Tibial nerve (tissue), 4 donors: ENCODE measurements at places on chromosomes 4 and X.

DNA sequence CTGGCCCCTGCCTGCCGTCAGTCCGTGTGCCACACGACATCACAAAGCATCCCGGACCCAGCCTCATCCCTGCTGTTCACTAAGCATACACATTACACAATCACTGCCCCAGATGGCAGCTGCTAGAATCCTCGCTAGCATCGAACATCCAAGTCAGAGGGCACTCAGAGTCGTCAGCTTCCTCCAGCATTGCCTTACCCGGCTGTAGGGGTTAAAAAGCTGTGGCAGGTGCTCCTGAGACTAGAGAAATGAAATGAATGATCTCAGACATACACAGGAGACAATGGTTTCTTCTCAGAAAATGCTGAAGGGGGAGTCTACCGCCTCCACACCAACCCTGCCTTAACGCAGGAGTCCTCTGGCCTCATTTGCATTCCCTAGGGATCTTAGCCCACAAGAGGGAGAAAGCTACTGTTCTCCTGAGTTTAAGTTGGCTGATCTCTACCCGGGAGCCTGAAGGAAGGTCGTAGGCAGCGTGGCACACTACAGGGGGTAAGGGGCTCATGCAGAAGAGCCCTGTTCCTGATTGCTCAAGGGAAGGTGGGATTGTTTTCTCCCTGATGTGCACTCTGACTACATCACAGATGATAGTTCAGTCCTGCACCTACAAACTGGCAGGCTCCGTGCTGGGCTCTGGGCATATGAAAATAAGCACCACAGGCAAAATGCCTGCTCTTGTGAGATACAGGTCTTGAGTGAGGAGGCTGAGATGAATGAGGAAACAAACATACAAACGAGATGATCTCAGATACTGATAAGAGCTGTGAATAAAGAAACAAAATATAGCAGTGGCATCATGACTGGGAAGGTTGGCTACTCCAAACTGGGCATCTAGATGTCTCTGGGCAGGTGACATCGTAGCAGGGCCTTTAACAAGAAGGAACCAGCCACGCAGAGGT is 2.6 kb upstream of the KIAA0232 start:
- H3K4me1 ChIP-seq = peaks cover 8% of the 10 kb centered on the region
- no peak overlapping the region for H3K27ac ChIP-seq
- no peak overlapping the region for H3K4me3 ChIP-seq

- H3K4me1 ChIP-seq = no peaks in the 10 kb centered on the region
- no peaks in the 10 kb centered on the region for H3K36me3 ChIP-seq
Observed at GRCh38 chrX:87397103-87397886, 120.3 kb upstream of the KLHL4 start.

DNA sequence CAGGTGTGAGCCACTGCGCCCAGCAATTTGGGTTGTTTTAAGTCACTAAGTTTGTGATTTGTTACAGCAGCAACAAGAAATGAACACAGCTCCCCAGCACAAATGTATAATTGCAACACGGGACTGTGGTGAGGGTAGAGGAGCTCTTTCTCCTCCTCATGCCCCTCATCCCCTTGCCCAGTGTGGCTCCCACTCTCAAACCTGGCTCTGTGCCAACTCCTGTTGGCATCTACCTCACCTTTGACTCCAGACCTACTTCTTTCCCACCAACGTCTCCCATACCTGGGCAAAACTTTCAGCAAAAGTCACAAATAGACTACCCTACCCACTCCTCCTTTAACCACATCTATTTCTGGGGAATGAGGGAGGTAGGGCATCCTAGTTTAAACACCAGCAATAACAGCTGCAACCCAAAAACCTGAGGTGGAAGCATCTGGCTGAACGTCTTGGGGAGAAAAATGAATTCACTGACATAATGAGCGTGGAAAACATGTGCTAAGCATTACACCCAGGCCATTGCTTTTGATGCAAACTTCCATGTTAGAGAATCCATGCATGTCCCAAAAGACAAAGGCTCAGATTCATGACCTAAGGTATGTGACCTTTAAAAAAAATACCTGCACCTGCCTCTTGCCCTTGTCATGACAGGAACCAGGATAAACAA is 19.2 kb downstream of the LNX1 start:
- no peaks in the 10 kb centered on the region for H3K27me3 ChIP-seq
- H3K4me1 ChIP-seq = no peaks in the 10 kb centered on the region
- no peaks in the 10 kb centered on the region for H3K36me3 ChIP-seq
- H3K4me3 ChIP-seq = no peak overlapping the region
- DNase-seq = no peak

DNA sequence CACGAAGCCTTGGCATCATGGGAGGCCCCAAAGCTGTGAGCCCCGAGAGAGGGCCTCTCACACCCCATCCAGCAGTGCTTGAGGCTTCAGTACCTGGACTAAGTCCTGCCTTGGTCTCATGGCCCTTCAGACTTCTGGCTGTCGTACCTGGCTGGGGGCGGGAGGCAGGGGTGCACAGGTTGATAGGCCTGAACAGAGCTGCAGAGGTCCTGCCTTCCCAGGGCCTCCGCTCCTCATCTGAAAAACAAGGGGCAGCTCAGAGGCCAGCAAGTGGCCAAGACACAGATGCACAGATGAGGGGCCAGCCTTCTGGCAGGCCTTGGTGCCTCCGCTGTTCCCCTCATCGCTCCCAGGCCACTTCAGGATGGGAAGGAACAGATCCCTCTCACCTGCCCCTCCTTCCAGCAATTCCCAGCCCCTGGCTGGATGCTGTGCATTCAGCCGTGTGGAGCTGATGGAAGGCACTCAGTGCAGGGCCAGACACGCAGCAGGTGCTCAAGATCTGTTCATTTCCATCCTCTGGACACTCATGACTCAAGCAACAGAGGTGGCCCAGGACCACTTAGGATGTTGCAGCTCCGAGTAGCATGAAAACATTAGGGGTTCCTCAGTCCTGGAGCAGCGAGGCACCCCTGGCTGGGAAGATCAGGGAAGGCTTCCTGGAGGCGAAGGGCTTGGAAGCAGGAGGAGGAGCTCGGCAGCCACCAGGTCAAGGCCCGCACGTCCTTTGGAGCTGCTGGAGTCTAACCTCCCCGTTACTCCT is 1.4 kb downstream of the ZNF185 start:
- no peaks in the 10 kb centered on the region for H3K4me1 ChIP-seq
- DNase-seq = no peak
- no peak overlapping the region for H3K4me3 ChIP-seq
- no peak overlapping the region for H3K27ac ChIP-seq
- no peaks in the 10 kb centered on the region for H3K27me3 ChIP-seq

DNA sequence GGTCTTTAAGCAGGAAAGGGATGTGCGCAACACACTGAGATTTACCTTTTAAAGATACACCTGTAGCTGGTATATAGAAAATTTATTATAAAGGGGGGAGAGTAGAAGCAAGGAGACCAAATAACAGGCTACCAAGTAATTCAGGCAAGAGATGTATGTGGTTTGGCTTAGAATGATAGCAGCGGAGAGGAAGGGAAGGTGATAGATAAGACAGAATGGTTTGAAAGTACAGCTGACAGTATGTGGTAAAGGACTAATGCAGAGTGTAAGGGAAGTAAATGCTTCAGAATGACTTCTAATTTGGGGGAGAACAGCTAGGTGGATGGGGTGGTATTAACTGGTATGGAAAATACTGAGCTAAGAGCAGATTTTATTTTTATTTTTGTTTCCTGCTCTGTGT is 308.9 kb downstream of the ANTXR2 start:
- H3K4me1 ChIP-seq = no peaks in the 10 kb centered on the region
- H3K4me3 ChIP-seq = no peak overlapping the region
- no peaks in the 10 kb centered on the region for H3K27me3 ChIP-seq

DNA sequence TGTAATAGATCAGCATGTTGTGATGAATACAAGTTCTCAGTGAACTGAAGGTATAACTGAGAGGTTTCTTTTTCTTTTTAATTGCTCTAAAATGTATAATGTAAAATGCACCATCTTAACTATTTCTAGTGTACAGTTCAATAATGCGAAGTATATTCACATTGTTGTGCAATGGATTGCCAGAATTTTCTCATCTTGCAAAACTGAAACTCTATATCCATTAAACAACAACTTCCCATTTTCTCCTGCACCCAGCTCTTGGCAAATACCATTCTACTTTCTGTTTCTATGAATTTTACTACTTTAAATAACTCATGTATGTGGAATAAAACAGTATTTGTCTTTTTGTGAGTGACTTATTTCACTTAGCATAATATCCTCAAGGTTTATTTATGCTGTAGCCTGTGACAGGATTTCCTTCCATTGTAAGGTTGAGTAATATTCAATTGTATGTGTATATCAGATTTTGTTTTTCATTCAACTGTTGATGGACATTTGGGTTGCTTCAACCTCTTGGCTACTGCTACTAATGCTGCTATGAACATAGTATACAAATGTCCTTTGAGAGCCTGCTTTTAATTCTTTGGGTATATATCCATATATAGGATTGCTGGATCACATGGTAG is 53.5 kb upstream of the NPFFR2 start:
- no peak overlapping the region for H3K4me3 ChIP-seq
- H3K27ac ChIP-seq = no peak overlapping the region
- H3K27me3 ChIP-seq = no peaks in the 10 kb centered on the region
- no peak for DNase-seq
- no peaks in the 10 kb centered on the region for H3K36me3 ChIP-seq
- no peaks in the 10 kb centered on the region for H3K4me1 ChIP-seq

GRCh38 chr4:167222099-167222498 is 12.2 kb downstream of the SPOCK3 start:
- H3K27me3 ChIP-seq = no peaks in the 10 kb centered on the region
- H3K27ac ChIP-seq = no peak overlapping the region
- H3K36me3 ChIP-seq = no peaks in the 10 kb centered on the region
- H3K4me3 ChIP-seq = no peak overlapping the region
- DNase-seq = no peak

DNA sequence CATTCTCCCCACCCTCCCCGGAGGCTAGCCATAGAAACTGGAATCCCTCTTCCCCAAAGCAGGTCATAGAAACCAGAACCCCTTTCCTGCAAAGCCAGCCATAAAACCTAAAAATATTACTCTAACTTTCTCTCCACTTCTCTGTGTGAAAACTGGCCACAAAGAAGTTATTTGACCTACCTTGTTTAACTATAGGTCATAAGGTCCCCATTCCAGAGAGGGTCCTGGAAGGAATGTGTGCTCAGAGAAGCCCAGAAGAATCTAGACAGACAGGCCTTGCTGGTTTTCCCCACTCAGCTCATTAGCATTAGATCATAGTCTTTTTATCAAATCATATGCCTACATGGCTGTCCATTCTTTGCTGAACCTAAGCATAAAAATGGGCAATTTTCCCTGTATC is 52.8 kb upstream of the TEX13A start:
- H3K27me3 ChIP-seq = peaks cover 5% of the 10 kb centered on the region
- no peaks in the 10 kb centered on the region for H3K4me1 ChIP-seq
- no peak for DNase-seq
- H3K36me3 ChIP-seq = no peaks in the 10 kb centered on the region

DNA sequence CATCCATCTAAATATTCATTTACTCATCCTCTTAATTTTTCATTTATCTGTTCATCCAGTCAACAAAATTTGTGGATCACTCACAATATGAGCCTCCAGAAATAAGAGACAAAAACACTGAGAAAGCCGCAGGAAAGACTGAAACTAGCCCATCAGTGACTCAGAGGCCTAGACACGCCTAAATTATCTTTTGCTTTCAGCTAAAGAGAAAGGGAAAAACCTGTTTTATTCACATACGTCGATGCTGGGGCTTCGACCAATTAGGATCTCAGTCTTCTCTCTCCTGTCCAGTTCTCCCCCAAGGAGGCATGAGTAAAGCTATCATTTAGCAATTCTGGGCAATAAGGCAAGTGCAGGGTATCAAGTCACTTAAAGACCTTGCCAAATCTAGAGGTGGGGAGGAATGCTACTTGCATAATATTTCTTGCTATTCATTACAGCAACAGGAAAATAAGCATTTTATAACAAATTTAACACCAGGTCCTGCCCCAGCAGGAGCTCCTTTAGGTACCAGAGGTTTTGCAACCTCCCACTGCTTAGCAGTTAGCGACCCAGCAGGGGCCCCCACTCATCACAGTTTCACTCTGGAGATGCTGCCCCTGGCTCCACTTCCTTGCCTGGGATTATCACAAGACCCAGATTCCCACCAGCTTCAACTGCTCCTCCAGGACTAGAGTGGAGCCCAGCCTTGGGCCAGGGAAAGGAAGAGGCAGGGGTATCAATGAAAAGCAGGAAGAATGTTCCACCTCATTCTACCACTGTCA is 30.1 kb upstream of the TMEM154 start:
- no peak for DNase-seq
- no peaks in the 10 kb centered on the region for H3K36me3 ChIP-seq
- no peaks in the 10 kb centered on the region for H3K27me3 ChIP-seq
- no peaks in the 10 kb centered on the region for H3K4me1 ChIP-seq

DNA sequence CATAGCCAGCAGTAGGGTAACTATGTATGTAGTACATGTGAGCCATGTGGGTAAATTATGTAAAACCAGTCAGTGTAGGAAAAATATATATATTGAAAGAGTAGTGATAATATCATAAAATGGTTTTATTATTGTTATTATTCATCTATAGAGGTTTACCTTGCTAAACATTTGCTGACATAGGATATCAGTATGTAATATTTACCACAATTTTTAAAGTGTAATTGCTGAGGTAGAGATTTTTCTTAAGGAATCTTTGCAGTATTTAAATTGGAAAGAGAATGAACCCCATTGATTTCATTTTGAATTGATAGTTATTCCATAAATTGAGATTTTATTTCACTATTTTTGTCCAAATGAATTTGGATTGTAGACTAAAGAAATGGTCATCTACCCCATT is 27.1 kb downstream of the SLAIN2 start:
- no peaks in the 10 kb centered on the region for H3K36me3 ChIP-seq
- no peak for DNase-seq
- H3K4me3 ChIP-seq = no peak overlapping the region
- H3K4me1 ChIP-seq = peaks cover 49% of the 10 kb centered on the region
- H3K27me3 ChIP-seq = no peaks in the 10 kb centered on the region
- H3K27ac ChIP-seq = no peak overlapping the region

DNA sequence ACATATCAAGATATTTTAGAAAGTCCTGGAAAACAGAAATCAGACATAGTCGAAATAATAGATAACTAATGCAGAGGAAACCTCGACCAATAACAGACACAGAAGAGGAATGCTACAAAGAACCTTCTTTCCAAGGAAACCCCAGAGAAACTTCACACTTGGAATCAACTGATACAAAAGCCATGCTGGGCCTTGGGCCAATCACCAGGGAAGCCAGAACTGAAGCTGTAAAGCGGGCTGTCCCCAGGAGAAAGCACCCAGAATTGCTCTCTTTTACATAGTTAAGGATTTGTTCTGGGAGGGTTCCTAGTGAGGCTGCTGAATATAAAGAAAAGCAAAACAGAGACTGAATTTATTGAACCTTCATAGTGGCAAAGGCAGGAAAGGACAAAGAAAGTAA is 100.5 kb downstream of the PRDM5 start:
- no peaks in the 10 kb centered on the region for H3K27me3 ChIP-seq
- H3K4me3 ChIP-seq = no peak overlapping the region
- H3K27ac ChIP-seq = no peak overlapping the region
- no peaks in the 10 kb centered on the region for H3K4me1 ChIP-seq
- H3K36me3 ChIP-seq = no peaks in the 10 kb centered on the region

- DNase-seq = no peak
- peaks cover 30% of the 10 kb centered on the region for H3K4me1 ChIP-seq
- peak overlapping the region; percentile 93 for H3K4me3 ChIP-seq
- no peaks in the 10 kb centered on the region for H3K27me3 ChIP-seq
- peak overlapping the region; percentile 99 for H3K27ac ChIP-seq
Observed at GRCh38 chr4:184647266-184648053, 1.8 kb downstream of the CASP3 start.

- DNase-seq = peak; percentile 19
- no peaks in the 10 kb centered on the region for H3K4me1 ChIP-seq
- no peaks in the 10 kb centered on the region for H3K36me3 ChIP-seq
- peak overlapping the region; percentile 87 for H3K27ac ChIP-seq
- peak overlapping the region; percentile 97 for H3K4me3 ChIP-seq
Observed at GRCh38 chr4:70902577-70903290, 565 bp downstream of the MOB1B start.
